NCI-H82 (cell line): ENCODE measurements at places on chromosomes 7 and 10.

- peak; percentile 55 for DNase-seq
Observed at GRCh38 chr7:23469961-23470250, 385 bp downstream of the IGF2BP3 start.

DNA sequence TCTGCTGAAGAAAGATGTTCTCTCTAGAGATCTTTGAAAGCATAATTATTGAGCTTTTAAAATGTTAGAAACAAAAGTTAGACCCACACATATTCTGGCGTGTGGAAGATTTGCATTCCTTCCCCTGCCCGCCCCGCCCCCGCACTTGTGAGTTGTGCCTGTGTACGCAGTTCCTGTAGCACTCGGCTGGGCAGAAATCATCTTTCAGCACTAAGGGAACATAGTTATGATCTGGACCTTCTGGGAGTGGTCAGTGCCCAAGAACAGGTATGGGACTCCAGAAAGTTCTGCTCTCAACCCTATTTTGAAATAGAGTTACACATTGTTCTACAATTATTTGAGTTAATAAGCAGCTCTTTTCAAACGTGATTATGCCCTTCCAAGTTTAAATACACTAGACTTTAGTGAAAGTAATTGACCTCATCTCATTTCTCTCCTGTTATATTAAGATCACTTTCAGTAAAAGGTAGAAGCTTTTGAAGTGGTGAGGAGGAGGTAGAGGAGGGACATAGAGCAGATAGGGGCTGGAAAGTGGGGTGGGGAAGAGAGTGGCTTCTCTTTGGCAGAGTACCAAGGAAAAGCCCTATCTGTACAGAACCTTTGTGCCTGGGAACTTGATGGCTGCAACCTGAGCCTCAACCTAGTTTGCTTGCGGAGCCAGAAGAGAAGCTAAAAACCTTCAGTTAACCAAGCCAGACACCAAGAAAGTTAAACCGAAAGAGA lies 5.7 kb downstream of the BLVRA start:
- no peak for DNase-seq

DNA sequence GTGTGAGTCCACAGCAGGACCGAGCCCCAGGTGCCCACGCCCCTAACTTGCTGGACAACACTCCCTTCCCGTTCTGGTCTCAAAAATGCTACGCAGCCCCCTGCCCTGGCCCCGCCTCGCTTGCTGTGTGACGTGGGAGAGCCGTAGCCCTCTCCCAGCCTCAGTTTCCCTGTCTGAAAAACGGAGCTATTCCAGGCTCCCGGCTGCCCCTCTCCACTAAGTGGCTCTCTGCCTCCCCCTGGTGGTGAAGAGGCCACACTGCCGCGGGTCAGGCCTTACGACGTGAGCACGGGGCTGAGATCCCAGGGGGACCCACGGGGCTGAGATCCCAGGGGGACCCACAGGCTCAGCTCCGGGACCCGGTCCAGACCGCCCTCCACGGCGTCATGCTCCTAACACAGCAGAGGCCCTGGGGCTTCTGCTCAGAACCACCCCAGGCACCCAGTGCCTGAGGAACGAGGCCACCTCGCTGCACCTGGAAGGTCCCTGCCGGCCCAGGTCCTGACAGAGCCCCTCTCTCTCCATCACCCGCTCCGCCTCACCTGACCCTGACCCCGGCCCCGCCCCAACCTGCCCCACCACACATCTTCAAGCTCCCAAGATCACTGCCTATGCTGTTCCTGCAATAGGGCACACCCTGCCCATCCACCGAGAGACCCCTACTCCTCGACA lies 26.7 kb downstream of the MICALL2 start:
- DNase-seq: peak; percentile 68

DNA sequence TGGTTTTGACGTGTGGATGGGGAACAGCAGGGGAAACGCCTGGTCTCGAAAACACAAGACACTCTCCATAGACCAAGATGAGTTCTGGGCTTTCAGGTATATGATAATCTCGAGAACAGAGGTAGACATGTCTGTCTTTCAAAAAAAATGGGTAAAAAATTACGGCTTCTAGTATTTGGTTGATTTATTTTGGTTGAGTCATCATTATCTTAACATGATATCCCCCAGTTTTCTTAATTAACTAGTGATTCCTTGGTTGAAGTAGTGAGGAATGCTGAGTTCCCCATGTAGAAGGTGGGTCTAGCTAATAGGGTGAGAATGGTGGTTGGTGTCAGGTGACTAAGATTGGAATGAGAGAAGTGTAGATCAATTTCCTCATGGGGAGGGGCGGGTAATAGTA lies 10.7 kb downstream of the LIPM start:
- no peak for DNase-seq

DNA sequence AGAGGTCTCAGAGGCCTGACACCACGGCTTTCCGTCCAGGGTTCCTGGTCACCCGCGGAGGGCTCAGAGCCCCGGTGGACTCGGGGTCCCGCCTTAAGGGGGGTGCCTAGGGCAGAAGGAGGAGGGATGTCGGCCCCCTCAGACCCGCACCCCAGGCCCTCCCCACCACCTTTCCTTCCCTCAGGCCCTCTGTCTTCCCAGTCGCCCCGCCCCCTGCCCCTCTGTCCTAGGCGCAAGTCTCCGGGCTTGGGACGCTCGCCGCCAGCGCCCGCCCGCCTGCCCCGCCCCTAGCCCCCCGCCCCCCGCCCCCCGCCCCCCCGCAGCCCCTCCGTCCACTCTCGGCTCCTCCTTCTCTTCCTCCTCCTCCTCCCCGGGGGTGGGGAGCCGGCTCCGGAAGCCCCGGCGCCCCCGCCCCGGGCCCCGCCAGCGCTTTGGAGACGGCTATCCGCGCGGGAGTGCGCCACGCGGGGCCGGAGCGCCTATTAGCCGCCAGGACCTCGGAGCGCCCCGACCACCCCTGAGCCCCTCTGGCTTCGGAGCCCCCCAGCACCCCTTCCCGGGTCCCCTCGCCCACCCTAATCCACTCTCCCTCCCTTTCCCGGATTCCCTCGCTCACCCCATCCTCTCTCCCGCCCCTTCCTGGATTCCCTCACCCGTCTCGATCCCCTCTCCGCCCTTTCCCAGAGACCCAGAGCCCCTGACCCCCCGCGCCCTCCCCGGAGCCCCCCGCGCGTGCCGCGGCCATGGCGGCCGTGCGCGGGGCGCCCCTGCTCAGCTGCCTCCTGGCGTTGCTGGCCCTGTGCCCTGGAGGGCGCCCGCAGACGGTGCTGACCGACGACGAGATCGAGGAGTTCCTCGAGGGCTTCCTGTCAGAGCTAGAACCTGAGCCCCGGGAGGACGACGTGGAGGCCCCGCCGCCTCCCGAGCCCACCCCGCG lies at the start of gene AEBP1:
AEBP1 (plus strand) TSS at position 423 of the 937 bp plus-strand sequence; CDS start at position 744, 321 bp downstream.
- peak; percentile 77 for DNase-seq

DNA sequence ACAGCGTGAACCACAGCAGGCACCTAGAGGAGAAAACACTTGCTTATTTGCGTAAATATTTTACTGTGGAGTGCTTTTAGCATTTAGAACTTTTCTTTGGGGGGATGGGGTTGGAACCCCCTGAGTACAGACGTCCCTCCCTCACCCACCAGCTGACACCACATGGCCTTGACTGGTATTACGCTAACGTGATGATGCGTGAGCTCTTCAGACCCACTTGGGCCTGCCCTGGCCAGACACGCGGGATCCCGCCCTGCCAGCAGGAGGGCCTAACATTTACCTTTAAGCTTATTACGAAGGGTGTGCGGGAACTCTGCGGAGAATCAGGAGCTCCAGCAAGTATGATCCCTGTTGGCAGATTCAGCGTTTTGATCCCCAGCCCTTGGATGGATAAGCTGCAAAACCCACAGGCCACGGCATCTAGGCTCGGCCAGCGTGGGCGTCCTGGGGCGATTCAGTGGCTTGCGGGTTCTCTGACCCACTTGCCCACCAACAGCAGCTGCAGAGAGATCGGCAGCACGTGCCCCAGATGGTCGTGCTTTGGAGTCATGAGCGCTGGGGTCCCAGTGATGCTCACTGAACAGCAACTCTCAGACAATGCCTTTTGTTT lies 545.5 kb upstream of the FOXK1 start:
- peak; percentile 4 for DNase-seq

- DNase-seq: no peak
Observed at GRCh38 chr10:114266521-114266920, 27.5 kb downstream of the VWA2 start.

DNA sequence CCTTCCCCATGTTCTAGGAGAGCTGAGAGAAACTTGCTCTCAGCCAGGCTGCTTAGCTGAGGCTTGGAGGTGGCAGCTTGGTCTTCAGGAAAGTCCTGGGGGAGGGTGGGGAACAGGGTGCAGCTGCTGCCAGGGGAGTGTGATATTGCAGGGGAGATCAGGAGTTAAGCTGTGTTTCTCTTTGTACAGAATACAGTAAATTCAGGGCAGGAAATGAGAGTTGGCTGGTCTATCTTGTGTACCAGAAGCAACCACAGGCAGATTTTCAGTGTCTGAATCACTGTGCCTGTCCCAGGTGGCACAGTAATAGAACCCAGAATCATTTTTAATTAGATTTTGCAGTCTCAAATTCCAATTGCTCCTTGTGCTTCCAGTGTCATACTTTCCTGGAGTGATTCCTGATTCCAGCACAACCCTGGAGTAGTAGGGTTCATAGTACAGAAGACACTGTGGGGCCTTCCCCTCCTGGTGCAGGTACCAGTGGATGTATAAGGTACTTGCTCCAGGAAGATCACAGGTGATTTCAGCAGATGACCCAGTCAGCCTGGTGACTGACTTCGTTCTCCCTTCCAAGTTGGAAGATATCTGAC lies 94.0 kb upstream of the TARP start:
- peak; percentile 12 for DNase-seq

- DNase-seq: no peak
Observed at GRCh38 chr7:39509436-39509835, 56.8 kb upstream of the YAE1 start.

DNA sequence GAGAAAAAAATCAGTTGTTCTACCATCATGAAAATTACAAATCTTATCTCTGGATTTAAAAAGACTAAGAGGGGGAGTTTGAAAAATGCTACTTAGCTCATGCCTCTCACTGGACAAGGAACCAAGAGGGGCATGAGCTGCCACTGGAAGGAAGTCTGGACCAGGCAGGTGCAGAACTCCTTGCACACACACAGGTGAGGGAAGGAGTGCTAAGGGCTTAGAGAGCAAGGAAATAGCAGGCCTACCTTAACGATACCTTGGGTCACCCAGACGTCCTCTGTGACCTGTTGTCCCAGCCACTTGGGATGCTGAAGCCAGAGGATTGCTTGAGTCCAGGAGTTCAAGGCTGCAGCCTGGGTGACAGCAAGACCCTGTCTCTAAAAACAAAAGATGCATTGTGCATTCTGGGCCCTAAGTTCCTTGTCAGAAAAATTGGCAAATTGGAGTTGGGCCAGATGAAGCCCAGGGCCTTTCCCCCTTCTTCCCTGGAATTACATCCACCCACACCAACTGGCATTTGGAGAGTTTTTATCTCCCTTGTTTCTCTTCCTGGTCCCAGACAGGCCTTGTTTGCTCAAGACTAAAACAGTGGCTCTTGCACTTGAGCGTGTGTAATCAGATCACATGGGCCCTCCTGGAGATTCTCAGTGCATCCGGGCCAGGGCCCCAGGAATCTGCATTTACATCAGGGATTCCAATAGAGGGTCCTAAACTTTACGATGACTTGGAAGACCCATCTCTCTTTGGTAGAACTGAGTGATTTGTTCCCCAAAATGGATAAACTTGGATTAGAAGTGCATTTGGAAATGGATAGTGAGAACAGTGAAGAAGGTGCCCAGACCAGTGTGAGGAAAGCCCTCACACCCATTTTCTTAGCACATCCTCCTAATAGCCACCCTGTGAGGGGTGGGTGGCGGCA lies 3.0 kb downstream of the DDIT4 start:
- DNase-seq: no peak

DNA sequence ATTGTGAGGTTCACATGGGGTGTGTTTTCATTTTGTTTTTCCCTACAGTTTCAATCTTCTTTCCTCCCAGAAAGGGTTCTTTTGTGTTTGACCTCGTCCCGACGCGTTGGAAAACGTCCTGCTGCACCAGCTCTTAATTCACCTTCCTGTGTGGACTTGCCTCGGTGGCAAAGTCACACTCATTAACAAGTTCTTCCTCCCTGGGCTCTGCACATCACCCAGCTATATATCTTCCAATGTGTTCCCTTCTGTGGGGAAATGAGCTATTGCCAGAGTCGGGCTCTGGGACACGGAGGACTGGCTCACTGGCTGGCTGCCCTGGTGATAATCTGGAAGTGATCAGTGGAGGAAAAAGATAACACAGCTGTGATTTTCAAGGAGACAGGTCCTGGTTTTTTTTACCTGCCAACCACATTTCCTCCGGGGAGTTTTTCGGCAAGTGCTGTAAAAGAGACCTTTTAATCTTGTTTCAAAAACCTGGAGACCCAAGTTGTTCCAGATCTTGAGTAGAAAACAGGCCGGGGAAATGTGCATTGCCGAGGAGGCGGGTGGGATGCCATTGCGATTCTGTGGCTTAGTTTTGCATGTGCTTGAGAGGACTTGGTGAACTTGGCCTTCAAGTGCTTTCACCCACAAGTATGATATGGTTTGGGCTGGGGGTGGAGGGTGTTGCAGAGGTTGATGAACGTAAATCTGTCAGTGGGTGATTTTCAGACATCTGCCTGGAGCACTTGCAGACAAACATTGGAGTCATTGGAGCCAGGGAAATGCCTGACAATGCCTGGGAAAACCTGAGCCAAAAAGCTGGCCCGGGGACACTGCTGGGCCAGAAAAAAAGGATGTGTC lies 96.5 kb upstream of the CREB5 start:
- DNase-seq: no peak

DNA sequence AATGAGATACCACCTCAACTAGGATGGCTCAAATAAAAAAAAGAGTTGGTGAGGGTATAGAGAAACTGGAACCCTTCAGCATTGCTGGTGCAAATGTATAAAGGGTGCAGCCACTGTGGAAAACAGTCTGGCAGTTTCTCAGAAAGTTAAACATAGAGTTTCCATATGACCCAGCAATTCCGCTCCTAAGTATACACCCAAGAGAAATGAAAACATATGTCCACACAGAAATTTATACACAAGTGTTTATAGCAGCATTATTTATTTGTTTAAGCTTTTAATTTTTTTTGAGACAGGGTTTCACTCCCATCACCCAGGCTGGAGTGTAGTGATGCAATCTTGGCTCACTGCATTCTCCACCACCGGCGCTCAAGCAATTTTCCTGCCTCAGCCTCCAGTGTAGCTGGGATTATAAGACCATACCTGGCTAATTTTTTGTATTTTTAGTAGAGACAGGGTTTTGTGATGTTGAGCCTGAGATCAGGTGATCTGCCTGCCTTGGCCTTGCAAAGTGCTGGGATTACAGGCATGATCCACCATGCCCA lies 118.2 kb upstream of the KIF5B start:
- DNase-seq: no peak

DNA sequence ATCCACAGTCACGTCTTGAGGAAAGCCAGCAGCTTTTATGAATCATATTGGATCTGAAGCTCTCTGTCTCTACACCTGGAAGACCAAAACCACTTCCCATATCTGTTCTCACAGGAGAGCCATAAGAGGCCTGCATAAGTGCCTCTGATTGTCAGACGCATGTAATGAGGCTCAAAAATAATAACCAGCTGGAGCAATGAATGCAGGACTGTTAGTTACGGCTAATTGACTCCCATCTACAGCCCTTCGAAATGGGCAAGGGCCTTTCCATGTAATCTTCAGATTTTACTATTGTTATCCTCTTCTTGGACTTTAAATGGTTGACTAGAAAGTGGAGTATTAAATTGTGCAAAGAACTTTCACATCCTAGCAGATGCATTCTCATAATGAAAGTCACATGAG lies 4.4 kb upstream of the SEMA3C start:
- DNase-seq: no peak

- DNase-seq: no peak
Observed at GRCh38 chr10:129548600-129548999, 81.6 kb downstream of the MGMT start.
